Glutamatergic neuron (in vitro differentiated cells): ENCODE measurements at places on chromosomes 2 and 18.

DNA sequence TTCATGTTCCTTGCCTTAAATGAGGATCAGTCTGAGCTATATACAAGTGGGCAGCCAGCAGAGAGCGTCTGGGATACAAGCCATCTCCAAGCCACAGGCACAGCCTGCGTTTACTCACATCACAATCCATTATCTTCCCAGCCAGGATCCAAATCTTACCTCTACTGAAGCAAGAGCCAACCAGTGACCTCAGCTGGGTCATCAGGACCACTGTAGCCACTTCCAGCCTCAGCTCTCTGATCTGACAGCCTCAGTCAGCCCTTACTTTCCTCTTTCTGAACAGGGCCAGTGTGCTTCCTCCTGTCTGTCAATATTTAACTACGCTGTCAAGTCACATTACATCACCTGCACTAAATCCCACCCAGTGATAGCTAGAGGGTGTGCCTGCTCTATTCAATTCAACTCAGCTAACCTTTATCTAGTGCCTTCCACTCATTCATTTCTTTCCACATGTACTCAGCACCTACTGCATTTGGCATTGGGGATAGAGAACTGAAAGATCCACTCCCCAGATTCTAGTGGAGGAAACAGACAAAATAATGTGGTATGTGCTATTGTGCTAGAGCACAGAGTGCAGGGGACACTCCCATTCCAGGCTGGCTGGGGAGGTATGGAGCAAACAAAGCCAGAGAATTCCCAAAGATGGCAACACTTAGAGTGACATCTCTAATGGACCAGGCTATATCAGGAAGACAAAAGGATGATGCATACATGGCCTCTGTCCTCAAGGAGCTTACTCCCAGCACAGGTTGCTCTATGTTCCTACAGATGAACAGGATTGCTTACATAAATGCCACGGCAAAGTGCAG, 146.5 kb downstream of the NCKAP5 start:
- DNase-seq = no peak

- DNase-seq = no peak
These were observed 16.1 kb upstream of the ALLC start for GRCh38 chr2:3641841-3642421.

- DNase-seq = no peak
These were observed 11.9 kb downstream of the ZNF407 start for GRCh38 chr18:74609535-74609934.

- no peak for DNase-seq
These were observed 182.9 kb downstream of the RTP5 start for GRCh38 chr2:242052421-242052820.

DNA sequence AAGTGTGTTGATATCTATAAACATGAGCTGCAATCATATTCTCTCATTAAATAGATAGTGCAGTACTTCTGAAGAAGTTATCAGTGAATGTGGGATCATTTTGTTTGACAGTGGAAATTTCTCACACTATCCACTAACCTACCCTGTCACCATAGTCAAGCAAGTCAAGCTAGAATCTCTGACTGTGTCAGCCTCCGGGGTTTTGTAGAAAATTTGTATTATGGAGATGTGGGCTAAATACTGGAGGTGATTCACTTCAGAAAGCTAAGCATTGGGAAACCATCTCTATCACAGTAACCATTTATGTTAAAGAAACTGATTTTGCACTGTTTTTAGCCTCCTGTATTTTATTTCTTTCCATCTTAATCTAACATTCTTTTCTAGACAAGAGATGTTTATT, 126.6 kb upstream of the CREB1 start:
- DNase-seq = no peak

DNA sequence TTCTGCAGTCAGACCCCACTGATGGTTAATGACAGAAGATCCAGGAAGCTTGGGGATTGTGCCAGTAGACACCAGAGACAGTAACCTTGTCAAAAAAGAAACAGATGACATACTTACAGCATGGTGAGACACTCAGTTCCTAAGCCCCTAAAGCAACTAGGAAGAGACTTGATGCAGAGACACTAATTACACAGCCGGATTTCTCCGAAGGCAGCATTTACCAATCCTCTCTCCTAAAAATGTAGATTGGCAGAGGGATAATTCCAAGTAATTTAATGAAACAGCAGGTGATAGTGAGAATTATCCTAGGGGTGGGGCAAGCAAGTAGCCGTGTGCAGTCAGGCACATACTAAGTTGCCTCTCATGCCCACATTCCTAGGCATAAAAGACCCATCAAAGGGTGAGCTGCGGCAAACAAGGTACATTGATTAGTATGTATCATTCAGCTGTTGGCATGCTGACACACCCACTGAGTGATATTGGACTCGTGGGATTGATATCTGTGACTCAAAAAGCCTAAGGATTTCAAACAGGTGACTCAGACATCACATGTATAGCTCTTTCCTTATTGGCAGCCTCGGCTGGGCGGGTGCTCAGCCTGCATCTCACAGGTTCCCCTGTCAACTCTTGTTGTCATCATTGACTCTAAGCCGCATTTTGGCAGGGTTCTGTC, 296.7 kb upstream of the ATP5MC3 start:
- no peak for DNase-seq

DNA sequence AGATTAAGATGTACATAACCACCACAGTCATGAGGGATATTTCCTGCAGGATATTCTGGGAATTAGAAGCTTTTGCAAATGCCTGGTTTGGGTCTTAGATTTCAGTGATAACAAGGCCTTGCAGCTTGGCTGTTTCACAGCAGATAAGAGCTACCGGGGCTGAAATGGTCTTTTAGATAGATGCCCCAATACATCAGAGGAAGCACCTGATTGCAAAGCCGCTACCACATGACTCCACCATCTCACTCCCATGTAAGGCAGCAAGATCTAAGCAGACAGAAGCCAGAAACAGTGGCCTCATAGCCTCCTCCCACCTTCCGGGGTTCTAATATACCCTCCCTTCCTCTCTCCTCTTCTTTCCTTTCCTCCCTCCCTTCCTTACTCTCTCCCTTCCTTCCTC, 31.1 kb upstream of the EPG5 start:
- no peak for DNase-seq

DNA sequence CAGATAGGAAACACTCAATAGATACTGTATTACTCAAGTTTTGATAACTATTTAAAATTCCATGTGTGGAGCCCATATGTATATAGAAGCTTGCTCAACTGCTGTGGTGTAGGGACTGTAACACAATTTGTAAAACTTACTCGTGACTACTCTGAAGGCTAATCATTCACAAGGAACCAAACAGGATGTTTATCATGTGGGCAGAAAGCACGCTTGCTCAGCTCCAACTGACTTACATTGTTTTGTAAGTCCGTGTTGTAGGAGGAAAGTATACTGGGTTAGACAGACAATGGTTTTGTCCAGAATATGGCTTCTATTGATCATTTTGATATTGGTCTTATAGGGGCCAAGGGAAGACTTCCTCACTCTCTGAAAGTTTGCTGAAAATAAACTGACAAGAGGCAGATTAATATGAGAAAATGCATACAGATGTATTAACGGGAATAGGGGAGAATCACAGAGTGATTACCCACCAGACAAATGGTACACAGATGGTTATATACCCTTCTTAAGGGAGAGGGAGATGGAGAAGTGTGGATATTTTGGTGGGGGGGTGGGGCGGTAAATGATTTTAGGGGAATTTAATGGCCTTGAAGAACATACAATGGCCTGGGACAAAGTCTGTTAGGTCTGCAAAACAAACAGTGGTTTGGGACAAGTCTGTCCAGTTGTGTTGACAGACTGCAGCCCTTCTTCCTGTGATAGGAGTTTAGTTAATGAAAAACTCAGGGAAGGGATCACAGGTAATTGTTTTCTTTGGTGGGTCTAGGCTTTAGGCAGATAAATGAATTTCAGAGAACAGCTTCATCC, 259.3 kb upstream of the SP5 start:
- DNase-seq = no peak

DNA sequence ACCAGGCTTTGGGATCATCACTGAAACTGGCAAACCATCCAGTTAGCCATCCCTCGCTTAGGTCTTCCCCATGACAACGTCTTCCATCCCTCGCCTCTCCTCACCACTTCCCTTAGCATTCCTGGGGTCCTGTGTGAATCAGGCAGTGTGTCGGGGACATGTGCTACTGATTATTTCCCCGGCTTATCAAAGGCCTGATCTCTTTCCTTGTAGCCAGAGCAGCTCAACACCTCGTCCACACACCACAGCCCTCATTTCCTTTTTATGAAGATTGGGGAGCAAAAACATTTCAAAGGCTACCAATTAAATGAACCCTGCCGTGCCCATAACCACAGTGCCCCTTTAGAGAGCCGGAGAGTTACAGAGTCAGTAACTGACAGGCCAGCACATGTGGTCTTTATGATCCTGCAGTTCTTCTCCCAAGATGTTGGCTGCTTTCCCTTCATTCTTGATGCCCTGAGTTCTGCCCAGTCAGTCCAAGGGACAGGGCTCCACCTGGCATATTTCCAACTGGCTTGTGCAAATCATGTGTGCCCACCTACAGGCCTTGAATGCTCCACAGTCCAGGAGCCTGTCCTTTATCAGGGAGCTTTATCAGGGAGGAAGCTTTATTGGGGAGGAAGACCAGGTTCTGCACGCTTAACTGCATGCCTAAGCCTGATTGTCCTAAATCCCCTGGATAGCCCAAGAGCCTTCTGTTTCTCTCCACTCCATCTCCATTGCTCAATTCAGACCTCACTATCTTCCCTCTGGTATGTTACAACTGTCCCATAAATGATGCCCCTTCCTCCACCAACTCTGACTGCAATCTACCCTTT, 343.1 kb downstream of the CYRIA start:
- DNase-seq = no peak

- DNase-seq = no peak
These were observed 30.6 kb upstream of the CHRNA1 start for GRCh38 chr2:174794851-174795374.

DNA sequence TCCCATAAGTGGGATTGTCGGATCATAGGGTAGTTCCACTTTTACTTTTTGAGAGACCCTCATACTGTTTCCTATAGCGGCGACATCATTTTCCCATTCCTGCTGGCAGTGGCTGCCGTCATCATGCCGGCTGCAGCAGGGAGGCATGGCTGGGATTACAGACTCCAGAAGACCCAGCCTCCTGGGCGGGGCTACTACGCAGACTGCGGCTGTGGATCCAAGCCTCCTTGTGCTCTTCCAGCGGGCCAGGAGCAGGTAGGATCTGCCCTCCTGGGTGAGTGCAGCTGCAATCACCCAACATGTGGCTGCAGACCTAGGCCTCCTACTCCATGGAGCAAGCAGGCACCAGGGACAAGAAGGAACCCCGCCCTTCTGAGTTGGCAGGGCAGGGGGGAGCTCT, 359.2 kb downstream of the GALR1 start:
- no peak for DNase-seq

DNA sequence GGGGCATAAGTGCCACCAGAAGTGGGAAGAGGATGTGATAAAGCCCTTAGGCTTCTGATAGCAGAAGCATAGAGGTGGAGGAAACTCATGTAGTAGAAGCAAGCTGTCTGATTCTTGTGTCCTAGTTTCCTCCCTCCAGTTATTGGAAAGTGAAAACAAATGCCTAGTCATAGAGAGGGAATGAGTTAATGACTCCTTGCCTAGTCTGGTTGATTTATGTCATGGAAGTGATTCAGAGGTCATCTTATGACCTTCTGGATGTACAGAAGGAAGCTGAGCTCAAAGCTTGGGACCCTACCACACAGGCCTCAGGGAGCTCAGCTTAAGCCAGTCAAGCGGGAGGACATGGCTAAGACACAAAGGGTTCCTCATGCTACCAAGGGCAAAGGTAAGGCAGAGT, 232.2 kb downstream of the THSD7B start:
- DNase-seq = no peak

DNA sequence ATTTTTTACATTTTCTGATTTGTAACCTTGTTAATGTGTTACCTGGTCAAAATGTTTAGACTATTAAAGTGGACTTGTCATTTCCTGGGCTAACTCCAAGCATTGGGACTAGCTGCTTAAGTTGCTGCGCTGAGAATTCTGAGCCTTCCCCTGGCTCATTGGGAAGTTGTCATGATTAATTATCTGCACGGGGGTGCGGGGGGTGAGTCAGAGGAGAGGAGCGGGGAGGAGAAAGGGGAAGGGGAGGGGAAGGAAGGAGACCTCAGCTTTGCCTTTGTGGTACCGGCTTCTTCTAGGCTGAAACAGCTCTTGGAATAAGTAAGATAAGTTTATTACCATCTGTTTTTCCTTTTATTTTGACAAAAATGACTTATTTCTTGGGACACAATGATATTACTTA, 52.9 kb upstream of the APCDD1 start:
- no peak for DNase-seq

GRCh38 chr2:241820625-241821384, 11.8 kb downstream of the NEU4 start:
- DNase-seq = no peak

DNA sequence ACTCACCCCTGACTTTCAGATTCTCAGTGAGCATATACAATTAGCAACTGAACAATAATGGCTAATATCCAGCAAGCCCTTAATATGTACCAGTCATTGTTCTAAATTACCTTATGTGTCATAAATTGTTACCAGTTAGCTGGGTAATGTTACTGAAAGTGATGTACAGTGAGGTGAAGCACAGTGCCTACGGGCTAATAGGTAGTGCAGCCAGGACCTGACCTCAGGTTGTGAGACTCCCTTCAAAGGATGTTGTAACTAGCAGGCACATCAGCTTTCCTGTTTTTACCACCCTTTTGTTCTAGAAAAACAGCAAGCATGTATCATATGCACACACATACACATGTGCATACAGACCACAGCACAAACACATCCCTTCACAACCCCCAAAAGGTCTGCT, 258.3 kb downstream of the PHLPP1 start:
- DNase-seq = no peak

DNA sequence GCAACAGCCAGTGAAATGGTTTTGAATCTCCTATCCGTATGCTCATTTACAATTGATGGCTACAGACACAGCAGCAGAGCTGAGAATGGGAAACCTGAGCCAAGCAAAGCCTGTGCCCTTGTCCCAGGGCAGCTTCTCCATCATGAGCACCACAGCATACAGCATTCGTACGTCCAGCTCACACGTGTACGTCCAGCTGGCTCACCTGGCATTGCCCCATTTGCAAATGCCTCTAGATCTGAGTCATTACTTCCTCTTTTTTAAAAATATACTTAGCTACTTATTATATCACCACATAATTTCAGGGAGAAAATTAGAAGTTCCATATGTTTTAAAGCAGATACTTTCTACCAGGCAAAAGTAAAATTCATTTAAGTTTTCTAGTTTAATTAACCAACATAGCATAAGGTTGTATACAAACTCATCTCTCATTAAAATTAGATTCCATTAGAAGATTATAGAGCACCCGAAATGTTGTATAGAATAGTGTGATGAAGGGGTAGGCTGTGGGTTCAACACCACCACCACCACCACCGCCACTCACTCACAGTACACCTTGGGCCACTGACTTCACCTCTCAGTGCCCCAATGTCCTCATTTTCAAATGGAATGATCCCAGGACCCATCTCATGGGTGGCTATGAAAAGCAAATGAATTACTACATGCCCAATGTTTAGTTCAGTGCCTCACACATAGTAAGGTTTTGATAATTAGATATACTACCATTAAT, 31.4 kb upstream of the TMEM177 start:
- DNase-seq = no peak
